ENCODE measurements at places on chromosomes 6 and 20. TPM values are rescaled to one million over a fixed set of nuclear protein-coding genes. Genes with fewer than 3 reads are reported as not detected.

Gene NKAIN2
- total RNA-seq: 6.4 TPM

Gene SLC35A1
- 32.0 TPM for total RNA-seq

Gene CASP8AP2
- 44.6 TPM for total RNA-seq

Gene TLDC2
- total RNA-seq: 0.55 TPM

Gene FIG4
- total RNA-seq: 34.5 TPM

Gene GNL1
- total RNA-seq: 37.2 TPM

Gene TNF
- total RNA-seq: not detected

Gene GSTA3
- not detected for total RNA-seq

Gene PSMB8
- 10.6 TPM for total RNA-seq

Gene FOXF2
- 18.0 TPM for total RNA-seq

Gene STMND1
- not detected for total RNA-seq

Gene MDFI
- total RNA-seq: 30.1 TPM

Gene MLN
- not detected for total RNA-seq

Gene UNC5CL
- total RNA-seq: 1.2 TPM

Gene GJA1
- total RNA-seq: 209 TPM

Gene SLC4A11
- total RNA-seq: 1.8 TPM

Gene TBC1D22B
- 11.7 TPM for total RNA-seq

Gene ADGRF5
- 28.0 TPM for total RNA-seq

Gene NFATC2
- 5.1 TPM for total RNA-seq

Gene SH3BGRL2
- total RNA-seq: 71.2 TPM

Gene TREM1
- total RNA-seq: 1.8 TPM

Gene EFCAB8
- total RNA-seq: 0.05 TPM

Gene SPATS1
- not detected for total RNA-seq

Gene PRSS35
- total RNA-seq: 153 TPM

Gene PAX1
- total RNA-seq: 0.33 TPM

Gene SNAP25
- total RNA-seq: 162 TPM

Gene TRIM31
- total RNA-seq: not detected

Gene OPRL1
- total RNA-seq: 3.5 TPM

Gene IRF4
- total RNA-seq: 7.6 TPM

Gene CLPSL2
- not detected for total RNA-seq

Gene PSORS1C1
- total RNA-seq: 0.22 TPM

Gene APCDD1L
- total RNA-seq: 5.1 TPM

Gene POU5F1
- total RNA-seq: not detected

Gene CTCFL
- total RNA-seq: 0.27 TPM

Gene TMEM244
- 40.6 TPM for total RNA-seq

Gene SEMG2
- not detected for total RNA-seq

Gene ZBP1
- not detected for total RNA-seq

Gene GPR6
- not detected for total RNA-seq

Gene NDUFAF5
- 36.1 TPM for total RNA-seq

Gene C6orf15
- total RNA-seq: not detected

Gene MCCD1
- total RNA-seq: not detected

Gene FAM209B
- total RNA-seq: not detected

Gene MUC22
- total RNA-seq: 0.11 TPM

Gene PRRT1
- total RNA-seq: 1.6 TPM

Gene RAB44
- total RNA-seq: 0.33 TPM

Gene LPA
- 0.93 TPM for total RNA-seq

Measured in camera-type eye (tissue), 1 donor.